ENCODE measurements at places on chromosomes 2 and 18. TPM values are rescaled to one million over a fixed set of nuclear protein-coding genes. Genes with fewer than 3 reads are reported as not detected.

- H3K4me3 ChIP-seq, result no peak overlapping the region
- no peaks in the 10 kb centered on the region for H3K27me3 ChIP-seq
- H3K27ac ChIP-seq, result no peak overlapping the region
- no peaks in the 10 kb centered on the region for H3K36me3 ChIP-seq
- H3K4me1 ChIP-seq, result no peaks in the 10 kb centered on the region
- no peak for DNase-seq
These were observed 86.8 kb upstream of the GULP1 start for GRCh38 chr2:188204824-188205223.

GRCh38 chr2:190930411-190930810 is 49.8 kb downstream of the GLS start:
- H3K27me3 ChIP-seq, result no peaks in the 10 kb centered on the region
- no peak for DNase-seq
- no peak overlapping the region for H3K4me3 ChIP-seq
- peaks cover 27% of the 10 kb centered on the region for H3K36me3 ChIP-seq
- H3K27ac ChIP-seq, result no peak overlapping the region

DNA sequence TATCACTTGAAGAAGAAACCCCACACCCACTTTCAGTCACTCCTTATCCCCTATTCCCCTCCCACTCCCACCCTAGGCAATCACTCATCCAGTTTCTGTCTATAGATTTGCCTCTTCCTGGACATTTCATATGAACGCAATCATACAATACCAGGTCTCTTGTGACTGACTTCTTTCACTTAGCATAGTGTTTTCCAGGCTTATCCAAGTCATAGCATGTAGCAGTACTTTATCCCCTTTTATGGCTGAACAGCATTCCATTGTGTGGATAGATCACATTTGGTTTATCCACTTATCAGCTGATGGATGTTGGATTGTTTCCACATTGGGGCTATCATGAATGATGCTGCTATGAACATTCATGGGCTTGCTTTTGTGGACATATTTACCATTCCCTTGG is 6.6 kb downstream of the CFAP221 start:
- DNase-seq, result no peak
- H3K27me3 ChIP-seq, result no peaks in the 10 kb centered on the region
- H3K27ac ChIP-seq, result no peak overlapping the region
- no peaks in the 10 kb centered on the region for H3K4me1 ChIP-seq
- no peak overlapping the region for H3K4me3 ChIP-seq

GRCh38 chr18:55121397-55122170 is 162.3 kb upstream of the CCDC68 start:
- no peak overlapping the region for H3K4me3 ChIP-seq
- H3K27me3 ChIP-seq, result no peaks in the 10 kb centered on the region
- H3K36me3 ChIP-seq, result no peaks in the 10 kb centered on the region

GRCh38 chr2:161327582-161327981 is 19.4 kb downstream of the PSMD14 start:
- H3K27ac ChIP-seq, result no peak overlapping the region
- DNase-seq, result no peak
- H3K27me3 ChIP-seq, result no peaks in the 10 kb centered on the region
- H3K4me1 ChIP-seq, result no peaks in the 10 kb centered on the region

C2orf78 gene
- 0.09 TPM for total RNA-seq

DNA sequence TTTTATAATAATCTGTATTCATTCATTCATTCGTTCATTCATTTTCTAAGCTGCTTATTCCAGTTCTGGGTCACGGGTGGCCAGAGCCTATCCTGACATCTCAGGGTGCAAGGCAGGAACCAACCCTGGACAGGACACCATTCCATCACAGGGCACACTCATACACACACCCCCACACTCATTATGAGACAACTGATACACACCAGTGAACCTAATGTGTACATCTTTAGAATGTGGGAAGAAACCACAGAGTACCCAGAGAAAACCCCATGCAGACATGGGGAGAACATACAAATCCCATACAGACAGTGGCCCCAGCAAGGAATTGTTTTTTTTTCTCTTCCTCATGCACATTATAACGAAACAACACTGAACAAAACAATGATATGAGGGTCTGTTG is 54.7 kb downstream of the RTN4 start:
- H3K27ac ChIP-seq, result no peak overlapping the region
- H3K4me1 ChIP-seq, result peaks cover 2% of the 10 kb centered on the region
- no peaks in the 10 kb centered on the region for H3K36me3 ChIP-seq
- DNase-seq, result no peak

DNA sequence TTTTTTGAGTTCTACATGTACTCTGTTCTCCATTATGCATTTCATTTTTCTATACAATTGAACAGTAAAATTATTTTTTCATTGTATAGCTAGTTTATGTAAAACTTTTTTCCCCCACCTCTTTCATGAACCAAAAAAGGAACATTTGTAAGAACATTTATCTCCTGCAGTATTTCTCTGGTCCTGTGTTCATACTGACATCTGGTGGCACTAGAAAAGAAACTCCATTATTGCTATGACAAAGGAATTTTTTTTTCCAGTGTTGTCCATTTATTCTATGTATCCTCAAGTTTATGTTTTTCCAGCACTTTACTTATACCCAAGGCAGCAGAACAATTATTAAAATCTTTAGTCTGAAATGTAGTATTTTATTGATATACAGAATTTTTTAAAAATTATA is 27.4 kb upstream of the CHAC2 start:
- H3K27ac ChIP-seq, result no peak overlapping the region
- H3K36me3 ChIP-seq, result peaks cover 13% of the 10 kb centered on the region
- H3K27me3 ChIP-seq, result no peaks in the 10 kb centered on the region
- DNase-seq, result no peak

DNA sequence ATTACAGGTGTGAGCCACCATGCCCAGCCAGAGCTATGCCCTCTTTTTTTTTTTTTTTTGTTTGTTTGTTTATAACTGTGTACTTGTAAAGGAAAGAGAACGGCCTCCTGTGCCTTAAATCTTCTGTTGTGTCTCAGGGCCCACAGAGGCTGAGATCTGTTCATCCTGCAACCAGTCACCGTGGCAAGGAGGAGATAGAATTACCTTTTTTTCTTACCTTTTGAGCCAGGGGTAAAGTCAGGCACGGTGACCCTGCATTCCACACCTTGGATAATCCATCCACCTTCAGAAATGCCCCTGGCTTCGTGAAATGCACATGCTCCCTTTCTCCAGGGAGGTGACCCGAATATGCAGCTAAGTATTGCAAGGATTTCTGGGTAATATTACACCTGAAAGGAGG is 12.8 kb downstream of the NEDD4L start:
- no peaks in the 10 kb centered on the region for H3K27me3 ChIP-seq
- peaks cover 9% of the 10 kb centered on the region for H3K36me3 ChIP-seq
- no peak overlapping the region for H3K27ac ChIP-seq
- H3K4me3 ChIP-seq, result no peak overlapping the region

DNA sequence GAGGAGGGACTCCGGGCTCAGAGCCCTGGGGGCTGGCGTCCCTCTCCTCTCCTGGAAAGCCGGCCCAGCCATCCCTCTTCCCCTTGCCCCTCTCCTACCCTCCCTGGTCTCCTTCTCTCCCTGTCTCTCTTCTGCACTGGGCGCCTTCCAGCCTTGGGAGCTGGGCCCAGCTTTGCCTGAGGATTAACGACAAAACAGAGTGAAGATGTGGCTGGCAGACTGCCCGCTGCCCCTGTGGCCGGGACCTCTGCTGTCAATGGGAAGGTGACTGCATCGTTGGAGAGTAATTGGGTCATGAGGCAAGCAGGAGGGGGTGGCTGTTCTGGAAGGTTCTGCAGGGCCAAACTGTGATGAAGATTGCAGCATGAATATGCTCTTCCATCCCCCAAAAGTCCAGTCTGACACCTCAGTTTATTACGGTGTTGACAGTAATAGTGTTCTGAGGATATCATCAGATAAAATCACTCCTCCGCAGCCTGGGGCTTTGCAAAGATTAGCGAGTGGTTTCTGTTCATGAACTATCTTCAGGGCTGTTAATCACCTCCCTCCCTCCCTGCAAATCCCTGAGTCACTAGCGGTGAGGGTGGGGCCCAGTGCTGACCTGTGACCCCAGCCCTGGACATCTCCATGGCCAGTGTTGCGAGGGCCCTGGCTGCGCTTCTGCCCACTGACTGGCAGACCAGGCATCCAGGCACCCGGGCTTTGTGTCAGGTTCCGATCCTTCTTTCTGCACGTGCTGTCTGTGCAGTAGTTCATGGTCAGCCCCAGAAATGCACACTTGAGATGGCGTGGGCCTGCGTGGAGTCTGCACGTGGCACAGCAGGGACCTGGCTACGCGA is 23.0 kb downstream of the RTP5 start:
- no peak overlapping the region for H3K27ac ChIP-seq
- no peak for DNase-seq
- H3K27me3 ChIP-seq, result no peaks in the 10 kb centered on the region

EVA1A gene
- total RNA-seq, result 0.68 TPM

GRCh38 chr2:142325870-142326269 is 195.1 kb upstream of the LRP1B start:
- DNase-seq, result no peak
- no peak overlapping the region for H3K4me3 ChIP-seq
- H3K36me3 ChIP-seq, result no peaks in the 10 kb centered on the region
- no peaks in the 10 kb centered on the region for H3K4me1 ChIP-seq

- no peaks in the 10 kb centered on the region for H3K27me3 ChIP-seq
- no peak overlapping the region for H3K4me3 ChIP-seq
- H3K36me3 ChIP-seq, result no peaks in the 10 kb centered on the region
- H3K27ac ChIP-seq, result no peak overlapping the region
- DNase-seq, result no peak
- H3K4me1 ChIP-seq, result no peaks in the 10 kb centered on the region
These were observed 517.2 kb upstream of the ACVR2A start for GRCh38 chr2:147327613-147328012.

GRCh38 chr2:12669036-12669435 is 47.7 kb upstream of the TRIB2 start:
- H3K4me3 ChIP-seq, result no peak overlapping the region
- DNase-seq, result no peak
- no peaks in the 10 kb centered on the region for H3K4me1 ChIP-seq
- H3K36me3 ChIP-seq, result peaks cover 5% of the 10 kb centered on the region

DNA sequence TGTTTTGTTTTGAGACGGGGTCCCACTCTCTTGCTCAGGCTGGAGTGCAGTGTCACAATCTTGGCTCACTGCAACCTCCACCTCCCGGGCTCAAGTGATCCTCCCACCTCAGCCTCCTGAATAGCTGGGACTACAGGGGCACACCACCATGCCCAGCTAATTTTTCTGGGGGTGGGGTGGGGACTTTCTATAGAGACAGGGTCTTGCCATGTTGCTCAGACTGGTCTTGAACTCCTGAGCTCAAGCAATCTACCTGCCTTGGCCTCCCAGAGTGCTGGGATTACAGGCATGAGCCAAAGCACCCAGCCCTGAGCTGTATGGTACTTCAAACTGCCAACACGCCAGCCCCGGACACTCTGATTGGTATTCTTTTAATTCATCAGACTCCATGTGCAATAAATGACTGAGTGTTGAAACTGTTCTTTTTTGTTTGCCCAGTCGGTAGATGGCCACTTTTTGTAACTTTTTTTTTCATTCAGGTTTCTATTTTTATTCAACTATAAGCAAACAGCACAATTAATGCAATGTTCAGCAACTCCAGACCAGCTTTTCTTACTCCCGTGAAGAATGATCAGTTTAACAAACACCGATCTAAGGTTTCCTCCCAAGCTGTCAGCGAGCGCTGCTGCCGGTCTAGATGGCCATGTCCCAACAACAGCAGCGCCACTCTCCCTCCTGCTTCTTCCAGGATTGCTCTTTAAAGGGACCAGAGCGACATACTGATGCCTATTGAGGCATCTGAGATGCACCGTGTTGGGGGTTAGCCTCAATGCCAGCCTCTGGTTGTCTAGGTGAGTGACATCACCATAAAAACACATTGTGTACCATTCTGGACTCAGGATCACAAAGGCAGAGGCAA is 12.5 kb upstream of the TGOLN2 start:
- no peak for DNase-seq
- H3K27ac ChIP-seq, result no peak overlapping the region
- no peaks in the 10 kb centered on the region for H3K27me3 ChIP-seq
- H3K36me3 ChIP-seq, result no peaks in the 10 kb centered on the region
- peaks cover 4% of the 10 kb centered on the region for H3K4me1 ChIP-seq

COX7A2L gene
- total RNA-seq, result 103 TPM

DNA sequence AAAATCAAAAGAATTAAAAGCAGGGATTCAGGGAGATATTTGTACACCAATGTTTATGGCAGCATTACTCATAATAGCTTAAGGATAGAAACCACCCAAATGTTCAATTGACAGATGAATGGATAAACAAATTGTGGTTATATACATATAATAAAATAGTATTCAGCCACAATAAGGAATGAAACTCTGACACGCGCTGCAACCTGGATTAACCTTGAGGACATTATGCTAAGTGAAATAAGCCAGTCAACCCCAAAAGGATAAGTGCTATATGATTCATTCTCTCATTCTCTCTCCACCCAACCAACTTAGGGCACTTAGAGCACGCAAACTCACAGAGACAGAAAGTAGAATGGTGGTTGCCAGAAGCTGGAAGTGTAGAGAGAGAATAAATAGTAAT is 216.8 kb upstream of the SLC14A2 start:
- no peaks in the 10 kb centered on the region for H3K4me1 ChIP-seq
- H3K27me3 ChIP-seq, result no peaks in the 10 kb centered on the region
- no peak overlapping the region for H3K4me3 ChIP-seq

Measured in H9 (cell line).